Hippocampal formation (tissue), 2 donors: ENCODE measurements at places on chromosomes 5 and 9.
A peak's percentile ranks its signal among the peaks of the same experiment; 100 is the strongest.

GRCh38 chr5:137696481-137696880, 39.4 kb downstream of the KLHL3 start:
- DNase-seq = no peak

GRCh38 chr9:130979591-130980385, 29.2 kb upstream of the LAMC3 start:
- DNase-seq = no peak

- no peak for DNase-seq
These were observed 2.8 kb downstream of the CAMK2A start for GRCh38 chr5:150286820-150287219.

DNA sequence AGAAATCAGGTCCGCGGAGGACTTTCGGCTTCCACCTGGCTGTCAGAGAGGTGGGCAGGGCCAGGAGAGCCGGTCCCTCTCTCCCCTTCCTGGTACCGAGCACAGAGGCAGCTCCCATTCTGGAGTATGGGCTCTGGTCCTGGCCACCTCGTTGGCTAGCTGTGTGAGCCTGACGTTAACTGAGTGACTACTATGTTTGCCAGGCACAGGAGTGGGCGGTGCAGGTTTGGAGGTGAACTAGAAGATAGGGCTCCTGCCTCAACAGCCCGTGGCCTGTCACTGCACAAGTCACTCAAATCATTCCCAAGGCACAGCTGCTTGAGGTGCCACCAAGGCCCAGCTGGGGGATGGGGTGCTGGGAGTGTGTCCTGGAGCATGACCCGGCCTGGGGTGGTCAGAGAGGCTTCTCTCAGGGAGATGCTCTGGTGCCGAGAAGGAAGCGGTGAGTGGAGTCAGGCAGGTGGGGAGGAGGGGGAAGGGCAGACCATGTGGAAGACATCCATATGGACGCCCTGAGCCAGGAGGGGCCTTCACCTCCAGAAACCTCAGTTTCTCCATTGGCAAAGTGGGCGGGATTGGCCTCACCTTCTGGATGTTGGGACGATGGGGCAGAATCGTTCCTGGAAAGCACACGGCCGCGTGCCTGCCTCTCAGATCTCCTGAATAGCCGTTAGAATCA, 39.5 kb downstream of the NCS1 start:
- DNase-seq = no peak

GRCh38 chr5:180053061-180053602, 18.4 kb downstream of the RNF130 start:
- DNase-seq = no peak

- no peak for DNase-seq
These were observed 36.5 kb downstream of the CFAP95 start for GRCh38 chr9:69857131-69857530.

- DNase-seq = peak; percentile 26
These were observed 69.4 kb downstream of the MSX2 start for GRCh38 chr5:174793684-174794328.

GRCh38 chr9:26260238-26260637, 582.0 kb upstream of the TUSC1 start:
- no peak for DNase-seq

DNA sequence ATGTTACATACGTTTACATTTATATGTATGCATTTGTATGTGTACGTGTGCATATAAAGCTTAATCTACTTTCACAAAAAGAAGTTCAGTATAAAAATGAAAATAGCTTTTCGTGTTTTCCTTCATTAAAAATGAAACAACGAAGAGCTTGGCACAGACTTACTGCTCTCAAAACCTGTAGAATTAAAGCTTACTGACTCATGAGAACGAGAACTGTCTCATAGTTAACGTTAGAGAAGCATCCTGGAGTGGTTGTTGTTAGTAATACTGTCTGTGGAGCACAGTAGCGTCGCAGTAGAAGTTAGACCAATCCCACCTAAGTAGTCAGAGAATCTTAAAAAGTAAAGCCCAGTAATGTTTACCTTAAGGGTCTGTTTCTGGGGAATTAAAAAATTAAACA, 1.3 kb downstream of the MAT2B start:
- DNase-seq = no peak

DNA sequence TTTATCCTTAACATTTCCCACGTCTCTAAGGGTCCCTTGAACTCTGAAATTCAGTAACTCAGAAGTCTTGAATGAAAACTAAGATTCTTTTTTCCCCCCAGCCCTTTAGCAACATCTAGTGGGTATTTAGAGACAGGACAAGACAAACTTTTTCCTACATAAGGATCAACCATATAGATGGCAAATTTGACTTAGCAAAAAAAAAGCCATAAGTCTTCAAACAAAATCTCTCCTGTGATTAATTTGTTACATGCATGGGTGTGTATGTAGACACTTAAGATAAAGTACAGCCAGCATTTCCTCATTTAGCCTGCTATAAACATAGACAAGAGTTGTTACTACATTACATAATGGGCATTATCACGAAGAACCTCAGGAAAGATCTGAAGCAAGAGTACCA, 29.1 kb upstream of the ANKRD31 start:
- DNase-seq = peak; percentile 16
